ENCODE measurements at places on chromosomes 16 and 17. TPM values are rescaled to one million over a fixed set of nuclear protein-coding genes. Genes with fewer than 3 reads are reported as not detected.

- no peaks in the 10 kb centered on the region for H3K4me1 ChIP-seq
- H3K27ac ChIP-seq = peak overlapping the region; percentile 91
- peaks cover 40% of the 10 kb centered on the region for H3K27me3 ChIP-seq
- H3K36me3 ChIP-seq = no peaks in the 10 kb centered on the region
- peak; percentile 53 for DNase-seq
These were observed 542 bp downstream of the CBX4 start for GRCh38 chr17:79838522-79839274.

- no peaks in the 10 kb centered on the region for H3K27me3 ChIP-seq
- H3K36me3 ChIP-seq = no peaks in the 10 kb centered on the region
- H3K4me1 ChIP-seq = no peaks in the 10 kb centered on the region
- DNase-seq = no peak
- no peak overlapping the region for H3K27ac ChIP-seq
These were observed 9.7 kb downstream of the CACNG1 start for GRCh38 chr17:67054011-67054591.

GRCh38 chr16:61595605-61596004, 440.6 kb downstream of the CDH8 start:
- H3K36me3 ChIP-seq = no peaks in the 10 kb centered on the region
- DNase-seq = no peak
- no peak overlapping the region for H3K27ac ChIP-seq
- H3K27me3 ChIP-seq = no peaks in the 10 kb centered on the region
- H3K4me3 ChIP-seq = no peak overlapping the region

GRCh38 chr17:32461853-32462617, 17.7 kb downstream of the PSMD11 start:
- no peak overlapping the region for H3K4me3 ChIP-seq
- no peaks in the 10 kb centered on the region for H3K27me3 ChIP-seq
- no peaks in the 10 kb centered on the region for H3K36me3 ChIP-seq
- DNase-seq = no peak
- no peaks in the 10 kb centered on the region for H3K4me1 ChIP-seq
- H3K27ac ChIP-seq = no peak overlapping the region

Gene TP53I13
- 50.3 TPM for total RNA-seq

- H3K27me3 ChIP-seq = no peaks in the 10 kb centered on the region
- H3K36me3 ChIP-seq = no peaks in the 10 kb centered on the region
- H3K4me3 ChIP-seq = no peak overlapping the region
- no peak for DNase-seq
- H3K4me1 ChIP-seq = no peaks in the 10 kb centered on the region
These were observed 135.5 kb downstream of the IRF8 start for GRCh38 chr16:86034421-86034919.

Gene CALB2
- not detected for total RNA-seq

- no peak for DNase-seq
- no peak overlapping the region for H3K4me3 ChIP-seq
- no peak overlapping the region for H3K27ac ChIP-seq
- no peaks in the 10 kb centered on the region for H3K4me1 ChIP-seq
- no peaks in the 10 kb centered on the region for H3K27me3 ChIP-seq
These were observed 5.1 kb downstream of the TBX21 start for GRCh38 chr17:47738178-47738577.

Gene CORO1A
- 12.7 TPM for total RNA-seq

Gene CBFA2T3
- total RNA-seq = 0.90 TPM

DNA sequence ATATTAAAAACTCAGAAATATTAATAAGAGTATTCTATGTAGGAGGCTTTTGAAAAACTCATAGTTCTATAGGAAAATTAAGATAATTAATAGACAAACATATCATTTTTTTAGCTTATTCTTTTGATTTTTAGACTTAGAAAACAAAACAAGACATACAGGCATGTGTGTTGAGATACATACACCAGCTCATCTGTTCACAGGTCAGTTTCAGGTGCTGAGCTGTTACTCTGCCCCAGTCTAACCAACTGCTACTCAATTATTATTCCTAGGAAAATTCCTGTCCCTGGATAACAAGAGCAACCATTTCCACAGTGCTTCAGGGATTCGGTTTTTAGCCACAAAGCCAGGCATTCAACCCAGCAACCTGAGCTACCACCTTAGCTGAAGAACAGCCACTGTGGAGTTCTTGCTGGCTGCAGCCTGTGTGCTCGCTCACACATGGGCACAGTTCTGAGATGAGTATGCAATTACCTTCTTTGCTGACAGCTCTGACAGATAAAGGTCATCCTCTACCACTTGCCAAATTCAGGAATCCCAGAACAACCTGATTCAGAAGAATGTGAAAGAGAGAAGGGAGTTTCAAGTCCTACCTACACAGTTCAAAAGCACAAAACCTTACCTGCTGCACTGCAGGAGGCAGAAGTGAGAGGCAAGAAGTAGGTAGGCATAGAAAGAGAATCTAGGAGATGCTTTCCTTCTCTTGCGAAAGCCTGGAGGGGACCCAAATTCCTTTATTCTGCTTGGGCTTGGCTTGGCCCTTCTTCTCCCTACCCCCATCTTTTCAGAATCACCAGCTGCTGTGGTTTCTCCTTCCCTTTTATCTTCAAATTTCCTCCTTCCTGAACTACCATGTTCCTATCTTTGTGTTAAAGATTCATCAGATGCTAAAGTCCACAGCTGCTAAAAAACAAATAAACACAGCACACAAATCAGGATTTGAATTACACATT, 62.7 kb downstream of the TEX2 start:
- DNase-seq = no peak
- no peaks in the 10 kb centered on the region for H3K27me3 ChIP-seq
- H3K36me3 ChIP-seq = no peaks in the 10 kb centered on the region
- H3K4me3 ChIP-seq = no peak overlapping the region

DNA sequence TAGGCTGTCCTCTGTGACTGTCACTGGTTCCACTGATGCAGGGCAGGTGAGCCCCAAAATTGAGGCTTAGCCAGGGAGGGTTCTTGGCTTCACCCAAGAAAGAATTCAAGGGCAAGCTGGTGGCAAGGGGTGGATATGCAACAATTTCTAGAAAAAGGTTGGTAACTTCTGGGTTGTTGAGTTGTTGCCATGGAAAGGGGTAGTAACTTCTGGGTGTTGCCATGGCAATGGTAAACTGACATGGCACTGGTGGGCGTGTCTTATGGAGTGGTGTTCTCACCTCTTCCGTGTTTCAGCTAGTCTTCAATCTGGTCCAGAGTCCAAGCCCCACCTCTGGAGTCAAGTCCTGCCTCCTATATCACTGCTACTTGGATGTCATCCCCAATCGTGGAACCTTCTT, 9.5 kb upstream of the GUCY2D start:
- H3K27ac ChIP-seq = no peak overlapping the region
- no peaks in the 10 kb centered on the region for H3K27me3 ChIP-seq
- no peak overlapping the region for H3K4me3 ChIP-seq
- no peaks in the 10 kb centered on the region for H3K4me1 ChIP-seq
- no peak for DNase-seq
- no peaks in the 10 kb centered on the region for H3K36me3 ChIP-seq

DNA sequence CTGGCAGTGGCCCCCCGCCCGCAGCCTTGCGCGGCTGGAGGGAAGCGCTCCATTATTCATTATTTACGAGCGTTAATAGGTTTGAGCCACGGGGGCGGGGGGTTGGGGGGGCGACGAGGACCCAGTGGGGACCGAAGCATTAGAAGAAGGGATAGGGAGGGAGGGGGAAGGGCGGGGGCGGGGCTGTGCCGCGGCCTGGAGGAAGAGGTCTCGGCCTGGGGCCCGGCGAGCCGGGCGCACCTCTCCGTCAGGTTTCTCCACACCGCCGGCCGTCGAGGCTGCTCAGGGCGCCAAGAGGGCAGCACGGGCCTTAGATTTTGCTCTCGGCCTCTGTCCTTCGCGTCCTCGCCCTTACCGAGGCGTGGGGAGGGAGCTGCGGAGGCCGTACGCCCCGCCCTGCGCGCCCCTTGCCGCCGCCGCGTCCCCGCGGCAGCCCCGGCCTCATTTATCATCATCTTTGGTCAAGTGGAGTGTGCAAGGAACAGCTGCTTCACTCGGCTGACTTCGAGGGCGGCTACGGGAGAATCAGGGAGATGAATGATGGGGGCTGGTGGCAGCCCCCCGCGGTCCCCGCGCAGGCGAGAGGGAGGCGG, 54.2 kb downstream of the SREBF1 start:
- no peaks in the 10 kb centered on the region for H3K36me3 ChIP-seq
- no peak for DNase-seq
- peak overlapping the region; percentile 91 for H3K27ac ChIP-seq
- peak overlapping the region; percentile 50 for H3K4me3 ChIP-seq

DNA sequence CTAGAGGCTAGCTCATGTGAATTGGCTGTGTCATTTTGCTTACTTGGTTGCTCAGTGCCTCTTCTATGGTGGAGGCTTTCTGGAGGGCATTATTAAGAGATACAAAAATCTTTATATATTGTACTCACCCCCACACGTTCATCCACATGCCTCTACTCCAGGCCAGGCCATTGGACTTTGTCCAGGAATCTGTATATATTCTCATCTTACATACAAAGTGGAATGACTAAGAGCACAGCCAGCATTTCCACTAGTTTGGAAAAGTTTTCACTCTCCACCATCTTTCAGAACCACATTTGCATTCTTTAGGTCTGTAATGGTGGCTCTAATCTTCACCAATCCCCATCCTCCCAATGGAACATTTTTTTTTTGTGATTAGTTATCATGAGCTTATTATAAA, 4.8 kb upstream of the GLG1 start:
- H3K27me3 ChIP-seq = no peaks in the 10 kb centered on the region
- H3K27ac ChIP-seq = no peak overlapping the region
- H3K4me3 ChIP-seq = no peak overlapping the region
- DNase-seq = no peak
- H3K4me1 ChIP-seq = peaks cover 3% of the 10 kb centered on the region

Gene CUEDC1
- total RNA-seq = 63.6 TPM

GRCh38 chr16:15743657-15744056, 93.6 kb downstream of the NDE1 start:
- no peak overlapping the region for H3K4me3 ChIP-seq
- no peaks in the 10 kb centered on the region for H3K4me1 ChIP-seq
- no peak overlapping the region for H3K27ac ChIP-seq

GRCh38 chr17:57908278-57908677, 46.9 kb downstream of the CUEDC1 start:
- H3K36me3 ChIP-seq = no peaks in the 10 kb centered on the region
- no peaks in the 10 kb centered on the region for H3K27me3 ChIP-seq
- H3K4me3 ChIP-seq = no peak overlapping the region
- H3K27ac ChIP-seq = no peak overlapping the region
- no peak for DNase-seq
- H3K4me1 ChIP-seq = peaks cover 2% of the 10 kb centered on the region

DNA sequence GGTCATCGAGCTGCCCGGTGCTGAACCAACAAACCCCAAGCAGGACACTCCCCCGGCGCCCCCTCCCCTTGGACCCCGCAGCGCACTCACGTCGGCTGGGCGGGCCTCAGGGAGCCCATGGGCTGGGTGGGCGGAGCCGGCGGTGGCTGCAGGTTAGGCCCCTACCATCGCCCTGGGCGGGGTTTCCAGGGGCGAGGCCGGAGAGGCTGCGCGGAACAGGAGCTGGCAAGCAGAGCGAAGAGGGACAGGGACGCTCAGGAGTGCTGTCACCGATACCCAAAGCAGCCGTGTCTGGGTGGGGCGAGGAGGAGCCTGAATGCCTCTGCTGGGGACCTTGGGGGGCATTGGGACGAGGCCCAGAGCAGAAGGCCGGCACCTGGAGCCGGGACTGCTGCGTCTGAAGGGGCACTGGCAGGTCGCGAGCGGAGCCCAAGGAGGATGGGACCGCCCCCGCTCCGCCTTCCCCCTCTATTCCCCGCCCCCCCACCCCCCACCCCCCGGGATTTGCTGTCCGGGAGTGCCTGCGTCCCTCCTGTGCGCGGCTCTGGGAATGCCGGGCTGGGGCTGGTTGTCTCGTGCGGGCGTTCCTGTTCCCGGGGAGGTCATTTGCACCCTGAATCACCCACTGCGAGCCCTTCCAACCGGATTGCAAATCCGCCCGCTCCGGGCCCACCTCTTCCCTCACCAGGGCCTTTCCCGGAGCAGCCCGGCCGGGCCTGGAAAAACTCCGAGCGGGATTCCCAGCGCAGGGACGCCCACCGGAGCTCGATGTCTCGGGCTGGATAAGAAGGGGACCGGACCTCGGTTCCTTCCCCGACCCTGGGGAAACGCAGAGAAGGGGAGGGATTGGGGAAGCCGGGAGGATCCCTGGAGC, 902 bp downstream of the ARHGAP27 start:
- H3K27me3 ChIP-seq = peaks cover 11% of the 10 kb centered on the region
- H3K36me3 ChIP-seq = no peaks in the 10 kb centered on the region

- no peak for DNase-seq
- H3K4me1 ChIP-seq = no peaks in the 10 kb centered on the region
- no peak overlapping the region for H3K4me3 ChIP-seq
- no peaks in the 10 kb centered on the region for H3K36me3 ChIP-seq
- no peaks in the 10 kb centered on the region for H3K27me3 ChIP-seq
These were observed 53.5 kb downstream of the DNAH3 start for GRCh38 chr16:21097151-21097550.

GRCh38 chr17:18331879-18332278, 16.8 kb downstream of the SMCR8 start:
- no peak overlapping the region for H3K4me3 ChIP-seq
- H3K4me1 ChIP-seq = no peaks in the 10 kb centered on the region
- H3K36me3 ChIP-seq = no peaks in the 10 kb centered on the region

- no peaks in the 10 kb centered on the region for H3K36me3 ChIP-seq
- no peaks in the 10 kb centered on the region for H3K27me3 ChIP-seq
- no peak for DNase-seq
- H3K27ac ChIP-seq = peak overlapping the region; percentile 12
- peaks cover 22% of the 10 kb centered on the region for H3K4me1 ChIP-seq
These were observed 30.2 kb downstream of the TK2 start for GRCh38 chr16:66519482-66520373.

GRCh38 chr16:30785126-30786106, 1.6 kb downstream of the ZNF629 start:
- H3K4me1 ChIP-seq = peaks cover 10% of the 10 kb centered on the region
- H3K27me3 ChIP-seq = no peaks in the 10 kb centered on the region
- no peak overlapping the region for H3K27ac ChIP-seq
- no peaks in the 10 kb centered on the region for H3K36me3 ChIP-seq
- DNase-seq = no peak
- peak overlapping the region; percentile 80 for H3K4me3 ChIP-seq

DNA sequence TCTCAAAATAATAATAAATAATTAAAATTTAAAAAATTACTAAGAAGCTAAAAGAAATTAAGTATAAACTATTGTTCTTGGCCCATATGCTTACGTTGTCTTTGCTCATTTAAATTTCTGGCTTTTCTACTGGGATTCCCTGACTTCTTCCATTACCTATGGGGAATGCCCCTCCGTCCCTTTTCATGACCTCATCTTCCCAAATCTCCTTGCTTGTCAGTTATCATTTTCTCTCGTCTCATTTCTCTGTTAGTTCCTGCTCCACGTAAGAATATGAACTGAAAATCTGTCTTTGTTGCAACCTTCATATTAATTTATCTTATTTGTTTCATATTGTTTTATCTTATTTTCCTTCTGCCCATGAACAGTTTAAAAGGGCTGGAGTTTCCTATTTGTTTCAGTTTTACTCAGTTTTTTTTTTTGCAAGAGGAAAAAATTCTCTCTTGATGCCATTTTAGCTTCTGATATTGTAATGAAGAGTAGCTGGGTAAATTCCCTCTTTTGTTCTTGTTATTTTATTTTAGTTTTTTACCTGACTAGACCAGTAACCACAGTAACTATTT, 2.5 kb upstream of the DNAJA2 start:
- H3K4me3 ChIP-seq = no peak overlapping the region
- no peak for DNase-seq
- no peaks in the 10 kb centered on the region for H3K27me3 ChIP-seq

Gene POLR3K
- total RNA-seq = 0.51 TPM

Gene GPR179
- total RNA-seq = 0.97 TPM

Gene C17orf50
- total RNA-seq = not detected

- no peak for DNase-seq
- no peak overlapping the region for H3K4me3 ChIP-seq
- H3K27me3 ChIP-seq = no peaks in the 10 kb centered on the region
- H3K36me3 ChIP-seq = no peaks in the 10 kb centered on the region
- no peak overlapping the region for H3K27ac ChIP-seq
- no peaks in the 10 kb centered on the region for H3K4me1 ChIP-seq
These were observed 237.0 kb downstream of the SOX9 start for GRCh38 chr17:72357764-72358365.
